ENCODE measurements at places on chromosomes 2 and 18.

- no peak for DNase-seq
These were observed 44.3 kb downstream of the CALCRL start for GRCh38 chr2:187403568-187404260.

- DNase-seq = no peak
These were observed 17.9 kb upstream of the NYAP2 start for GRCh38 chr2:225381609-225382008.

DNA sequence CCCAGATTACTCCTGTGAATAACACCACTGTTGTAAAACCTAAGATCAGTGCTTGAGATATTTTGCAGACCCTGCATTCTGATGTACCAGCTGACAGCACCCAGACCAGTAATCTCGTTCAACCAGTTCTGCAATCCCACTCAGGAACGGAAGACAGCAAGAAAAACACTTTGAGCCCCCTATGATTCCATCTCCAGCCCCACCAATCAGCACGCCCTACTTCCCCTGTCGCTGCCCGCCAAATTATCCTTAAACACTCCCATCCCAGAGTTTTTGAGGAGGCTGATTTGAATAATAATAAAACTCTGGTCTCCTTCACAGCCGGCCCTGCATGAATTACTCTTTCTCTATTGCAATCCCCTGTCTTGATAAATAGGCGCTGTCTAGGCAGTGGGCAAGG is 173.9 kb upstream of the CDH2 start:
- DNase-seq = no peak

DNA sequence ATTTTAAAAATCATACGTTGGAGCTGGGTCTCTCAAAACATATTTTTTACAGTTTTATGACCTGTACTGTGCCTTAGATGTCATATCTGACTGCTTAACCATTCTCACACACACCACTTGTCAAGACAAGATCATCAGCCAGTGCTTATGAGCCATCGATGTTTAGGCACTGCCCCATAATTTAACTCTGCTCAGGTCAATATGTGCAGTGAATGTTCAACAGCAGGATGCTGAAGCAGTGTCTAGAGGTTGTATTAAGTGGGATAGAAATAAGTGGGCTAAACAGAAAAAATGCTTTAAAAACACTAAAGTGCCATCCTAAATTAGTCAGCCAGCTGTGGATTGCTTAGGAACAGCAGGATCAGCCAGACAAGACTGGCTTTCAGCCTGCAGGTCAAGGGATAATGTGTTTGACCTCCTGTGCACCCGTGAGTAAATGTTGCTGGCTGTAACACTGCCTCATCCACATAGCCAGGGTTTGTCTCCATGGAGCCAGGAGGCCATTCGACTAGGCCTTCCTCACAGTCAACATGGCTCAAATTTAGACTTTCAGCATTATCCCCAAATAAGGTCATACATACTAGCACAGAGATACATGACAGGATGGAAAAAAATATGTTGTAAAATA is 139.0 kb upstream of the NXPH2 start:
- DNase-seq = no peak

DNA sequence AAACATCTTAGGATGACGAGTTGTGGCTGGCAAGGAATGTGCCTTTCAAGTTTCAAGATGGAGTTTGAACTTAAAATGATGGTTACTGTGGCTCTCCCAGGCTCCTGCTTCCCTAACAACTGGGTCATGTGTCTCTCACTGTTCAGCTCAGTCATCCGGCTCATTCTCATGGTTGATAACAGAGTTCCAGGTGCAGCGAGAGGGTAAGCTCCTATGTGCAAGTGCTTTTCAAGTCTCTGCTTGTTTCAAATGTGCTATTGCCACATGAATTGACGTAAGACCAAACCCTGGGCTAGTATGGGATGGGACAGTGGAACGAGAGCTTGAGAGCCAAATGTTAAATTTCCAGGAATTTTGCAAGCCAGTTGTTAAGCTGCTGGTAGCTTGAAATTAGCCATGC is 19.5 kb upstream of the PUM2 start:
- DNase-seq = no peak

- peak; percentile 66 for DNase-seq
These were observed 57.5 kb downstream of the AP1S3 start for GRCh38 chr2:223779877-223780276.

- DNase-seq = no peak
These were observed 11.0 kb upstream of the HK2 start for GRCh38 chr2:74822771-74823566.

DNA sequence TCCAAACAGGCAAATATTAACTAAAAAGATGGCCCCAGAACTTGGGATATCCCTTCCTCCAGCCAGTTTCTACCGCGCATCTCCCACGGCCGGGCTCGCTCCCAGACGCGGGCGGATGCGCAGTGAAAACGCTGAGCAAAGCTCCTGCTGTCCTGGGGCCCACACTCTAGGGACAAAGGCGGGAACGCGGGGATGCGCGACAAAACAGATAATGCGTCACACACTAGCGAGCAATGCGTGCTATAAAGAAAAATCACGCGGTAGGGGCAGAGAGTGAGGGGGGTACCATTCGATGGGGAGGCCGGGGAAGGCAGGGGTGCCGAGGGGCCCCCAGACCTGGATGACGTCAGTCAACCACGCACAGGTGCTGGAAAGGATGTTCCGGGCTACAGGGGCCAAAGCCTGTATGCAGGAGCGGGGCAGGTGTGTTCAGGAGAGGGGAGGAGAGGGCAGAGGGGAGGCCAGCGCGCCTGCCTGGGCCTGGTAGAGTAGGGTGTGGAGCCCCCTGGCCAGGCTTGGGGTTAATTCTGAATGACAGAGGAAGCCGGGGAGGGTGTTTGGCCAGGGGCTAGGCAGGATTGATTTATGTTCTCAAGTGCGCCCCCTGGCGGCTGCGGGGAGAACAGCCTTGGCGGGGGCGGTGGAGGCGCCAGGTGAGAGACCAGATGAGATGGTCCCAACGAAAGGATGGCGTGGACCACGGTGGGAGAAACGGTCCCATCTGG is 14.9 kb upstream of the ITM2C start:
- DNase-seq = no peak

DNA sequence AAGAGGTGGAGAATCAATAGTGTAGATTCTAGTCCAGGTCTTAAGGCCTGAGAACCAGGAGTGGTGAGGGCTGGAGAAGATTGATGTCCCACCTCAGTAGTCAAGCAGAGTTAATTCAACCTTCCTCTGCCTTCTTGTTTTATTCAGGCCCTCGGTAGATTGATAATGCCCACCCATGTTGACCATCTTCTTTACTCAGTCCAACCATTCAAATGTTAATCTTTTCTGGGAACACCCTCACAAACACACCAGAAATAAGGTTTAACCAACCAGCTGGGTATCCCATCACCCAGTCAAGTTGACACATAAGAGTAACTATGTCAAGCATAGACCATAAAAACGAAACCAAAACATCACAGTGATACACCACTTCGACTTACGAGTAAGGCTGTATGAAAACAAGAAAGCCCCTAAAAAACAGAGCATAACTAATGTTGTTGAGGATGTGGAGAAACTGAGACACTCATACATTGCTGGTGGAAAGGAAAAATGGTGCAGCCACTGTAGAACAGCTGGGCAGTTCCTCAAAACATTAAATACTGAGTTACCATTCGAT is 57.5 kb downstream of the SLC35F5 start:
- no peak for DNase-seq

DNA sequence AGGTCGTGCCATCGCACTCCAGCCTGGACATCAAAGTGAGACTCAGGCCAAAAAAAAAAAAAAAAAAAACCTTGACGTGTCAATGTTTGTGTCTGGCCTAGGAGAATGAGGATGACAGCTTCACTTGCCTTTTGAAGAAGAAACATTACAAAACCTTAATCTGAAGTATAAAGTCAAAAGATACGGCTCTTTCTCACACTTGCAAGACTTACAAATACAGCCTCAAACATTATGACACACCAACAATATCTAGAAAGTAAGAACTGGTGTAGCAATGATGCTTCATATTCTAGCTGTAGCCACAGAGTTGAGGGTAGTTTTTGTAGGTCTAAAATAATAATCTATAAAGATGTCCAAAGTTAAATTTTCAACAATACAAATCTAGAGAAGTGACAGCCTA is 25.5 kb downstream of the MPPE1 start:
- DNase-seq = no peak

- no peak for DNase-seq
These were observed 44.2 kb downstream of the CEP192 start for GRCh38 chr18:13035249-13035914.

DNA sequence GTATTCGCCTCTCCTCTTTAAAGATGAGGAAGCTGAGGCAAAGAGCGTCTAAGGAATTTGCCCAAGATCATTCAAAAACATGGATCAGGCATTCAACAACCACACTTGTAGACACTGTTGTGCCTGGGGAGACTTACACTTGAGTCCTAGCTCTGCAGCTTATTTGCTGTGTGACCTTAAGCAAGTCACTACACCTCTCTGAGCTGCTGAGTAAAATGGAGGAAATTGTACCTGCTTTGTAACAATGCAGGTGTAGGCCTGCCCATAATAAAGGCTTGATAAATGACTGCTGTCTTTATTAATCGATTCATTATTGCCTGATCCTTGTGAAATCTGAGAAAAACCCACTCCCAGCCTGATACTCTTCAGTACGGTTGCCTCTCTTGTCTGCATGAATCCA is 30.8 kb downstream of the EN1 start:
- DNase-seq = no peak

GRCh38 chr2:28366496-28367282 is 26.0 kb upstream of the FOSL2 start:
- DNase-seq = no peak

DNA sequence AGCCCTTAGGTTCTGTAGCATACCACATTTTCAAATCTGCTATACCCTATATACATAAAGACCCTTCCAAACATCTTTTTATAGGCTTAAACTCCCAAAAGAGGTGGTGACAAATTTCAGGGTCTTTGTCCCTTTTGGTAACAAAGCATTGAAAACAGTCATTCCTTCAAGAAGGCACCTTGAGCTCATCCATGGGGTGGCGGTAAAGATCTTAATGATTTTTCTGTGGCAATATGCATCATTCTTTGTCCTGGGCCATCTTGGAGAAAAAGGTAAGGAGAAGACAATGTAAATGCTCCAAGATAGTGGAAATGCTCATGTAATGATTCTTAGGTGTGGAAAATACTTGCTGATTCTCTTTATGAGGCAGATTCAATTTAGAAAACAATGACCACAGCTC is 890.5 kb downstream of the CNTNAP5 start:
- DNase-seq = no peak

GRCh38 chr2:158153270-158154015 is 51.8 kb downstream of the UPP2 start:
- no peak for DNase-seq

DNA sequence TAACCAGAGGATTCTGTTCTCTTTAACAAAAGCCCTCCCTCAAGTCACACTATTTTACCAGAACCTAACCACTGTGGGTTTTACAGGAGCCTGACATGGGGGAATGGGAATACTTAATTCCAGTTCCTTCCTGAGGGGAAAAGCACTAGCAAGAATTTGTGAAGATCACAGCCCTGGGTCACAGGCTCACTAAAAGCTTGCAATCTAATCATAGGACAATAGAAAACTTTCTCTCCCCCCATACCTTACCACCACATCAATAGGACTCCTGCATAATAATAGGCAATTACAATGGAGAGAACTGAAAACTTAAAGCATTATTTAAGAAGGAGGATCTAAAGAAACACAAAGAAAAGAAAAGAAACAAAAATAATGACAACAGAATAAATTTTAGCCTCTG is 225.8 kb upstream of the ZNF804A start:
- DNase-seq = no peak

- no peak for DNase-seq
These were observed 123.4 kb downstream of the FAM124B start for GRCh38 chr2:224278531-224278930.

DNA sequence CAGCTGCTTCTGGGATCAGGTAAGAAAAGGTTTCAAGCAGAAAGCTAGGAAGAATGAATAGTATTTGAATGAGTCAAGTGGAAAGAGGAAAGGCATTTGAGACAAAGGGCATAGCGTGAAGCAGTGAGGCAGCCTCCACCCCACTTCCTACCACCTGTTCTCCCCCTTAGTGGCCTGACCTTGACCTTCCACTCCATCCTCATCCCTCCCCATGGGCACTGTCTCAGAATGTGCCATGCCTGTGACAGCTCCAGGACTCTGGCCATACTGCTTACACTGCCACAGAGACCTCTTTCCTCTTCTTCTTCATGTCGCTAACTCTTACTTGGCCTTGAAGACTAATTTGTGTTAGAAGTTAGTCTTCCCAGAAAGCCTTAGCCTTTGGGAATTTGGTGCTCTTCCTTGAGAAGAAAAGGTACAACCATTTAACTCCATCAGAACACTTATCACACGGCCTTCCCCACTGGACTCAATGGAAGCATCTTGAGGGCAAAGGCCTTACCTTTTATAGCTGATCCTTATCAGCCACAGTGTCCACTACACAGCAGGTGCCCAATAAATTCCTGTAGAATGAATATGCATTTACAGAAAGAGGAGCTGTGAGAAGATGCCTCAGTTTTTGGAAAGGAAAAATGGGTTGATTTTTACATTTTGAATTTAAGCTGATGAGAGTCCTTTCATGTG is 15.2 kb upstream of the NOSTRIN start:
- DNase-seq = no peak

GRCh38 chr18:79873449-79874110 is 75.8 kb downstream of the KCNG2 start:
- DNase-seq = no peak

Measured in D341Med (cell line).